H7 (cell line): ENCODE measurements at places on chromosomes 5 and 9.

DNA sequence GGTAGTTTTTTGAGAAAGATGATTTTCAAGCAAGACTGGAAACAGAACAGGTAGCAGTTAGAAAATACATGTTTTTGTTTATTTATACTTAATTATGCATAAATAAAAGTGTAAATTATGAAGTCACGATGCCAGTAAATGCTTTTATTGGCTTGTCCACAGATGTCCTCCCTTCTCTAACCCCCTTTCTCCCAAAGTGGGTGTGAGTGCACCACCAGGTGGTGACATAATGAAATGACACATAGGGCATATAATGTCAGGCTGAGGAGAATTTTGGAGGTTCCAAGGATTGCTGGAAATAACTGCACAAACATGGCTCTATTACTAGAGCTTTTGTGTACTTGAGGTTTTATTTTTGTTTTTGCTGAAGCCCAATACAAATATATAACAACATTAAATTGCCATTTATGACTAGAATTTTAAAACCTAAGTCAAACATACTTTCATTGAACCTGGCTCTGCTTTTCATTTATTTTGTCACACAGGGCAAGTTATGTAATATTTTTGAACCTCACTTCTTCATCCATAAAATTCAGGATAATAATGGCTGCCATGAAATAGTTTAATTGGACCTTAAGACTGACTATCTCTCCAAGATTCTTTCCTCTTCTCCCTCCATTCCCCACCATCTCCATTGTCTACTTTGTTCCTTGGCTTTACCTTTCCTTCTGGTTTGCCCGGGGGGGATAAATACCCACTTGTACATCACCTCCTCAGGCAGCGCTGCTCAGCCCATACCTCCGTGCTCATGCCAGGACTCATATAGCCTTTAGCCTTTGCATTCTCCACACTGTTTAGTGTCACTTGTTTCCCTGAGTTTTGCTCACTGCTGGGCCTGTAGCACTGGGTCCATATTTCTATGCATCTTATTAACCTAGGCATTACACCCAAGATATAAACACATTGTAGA is 168.8 kb downstream of the PDE4D start:
- DNase-seq: peak; percentile 17

DNA sequence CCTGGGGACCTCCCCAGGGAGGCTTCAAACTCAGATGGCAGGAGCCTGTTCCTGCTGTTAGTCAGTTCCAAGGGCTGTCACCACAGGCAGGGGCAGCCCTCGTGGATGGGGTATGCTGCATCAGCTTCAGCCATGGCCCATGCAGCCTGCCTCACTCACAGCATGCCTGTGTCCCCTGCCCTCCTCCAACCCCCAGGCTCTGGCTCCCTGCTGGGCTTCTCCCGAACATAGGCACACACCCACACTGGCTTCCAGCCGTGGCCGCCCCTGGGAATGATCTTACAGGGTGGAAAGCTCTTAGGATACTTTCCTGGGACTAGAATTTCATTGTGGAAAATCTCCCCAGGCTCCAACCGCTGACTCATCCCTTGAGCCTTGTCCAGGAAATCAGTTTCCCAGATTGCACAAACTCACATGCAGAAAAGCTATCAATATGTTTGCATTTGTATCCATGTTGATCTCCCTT is 163.8 kb downstream of the SEC61B start:
- DNase-seq: no peak

GRCh38 chr9:110351009-110351467 is 13.4 kb upstream of the TXNDC8 start:
- no peak for DNase-seq

DNA sequence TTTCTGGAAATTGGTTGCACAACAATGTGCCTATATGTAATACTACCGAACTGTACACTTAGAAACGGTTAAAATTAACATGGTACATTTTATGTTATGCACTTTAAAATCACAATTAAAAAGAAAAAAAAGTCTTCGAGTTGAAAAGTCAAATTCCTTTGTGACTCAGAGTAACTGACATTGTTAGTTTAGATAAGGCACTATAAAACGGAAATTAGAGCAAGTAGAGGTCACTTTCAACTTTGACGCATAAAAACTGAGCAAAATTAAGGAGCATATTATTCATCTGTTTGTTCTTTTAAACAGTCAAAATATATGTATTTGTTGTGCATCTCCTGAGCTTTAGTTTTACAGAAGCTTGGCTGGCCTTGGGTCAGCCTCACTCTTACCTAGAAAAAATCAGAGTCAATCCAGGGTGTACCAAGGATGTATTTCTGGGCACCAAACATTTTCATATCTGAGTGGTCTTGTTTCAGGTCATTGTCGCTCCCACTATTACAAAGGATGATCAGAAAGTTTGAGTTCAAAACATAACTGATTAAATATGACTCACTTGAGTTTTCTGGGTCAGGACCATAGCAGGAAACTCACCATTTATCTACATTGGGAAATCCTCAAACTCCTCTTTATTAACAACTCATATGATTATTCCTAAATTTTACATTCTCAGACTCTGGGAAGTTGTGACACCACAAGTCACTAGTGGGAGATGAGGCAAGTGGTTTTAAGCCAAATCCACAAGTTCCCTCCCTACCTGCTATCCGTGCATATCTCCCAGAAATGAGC is 160.6 kb downstream of the CCDC192 start:
- DNase-seq: no peak

GRCh38 chr5:4513381-4513780 is 626.7 kb upstream of the ADAMTS16 start:
- DNase-seq: no peak

DNA sequence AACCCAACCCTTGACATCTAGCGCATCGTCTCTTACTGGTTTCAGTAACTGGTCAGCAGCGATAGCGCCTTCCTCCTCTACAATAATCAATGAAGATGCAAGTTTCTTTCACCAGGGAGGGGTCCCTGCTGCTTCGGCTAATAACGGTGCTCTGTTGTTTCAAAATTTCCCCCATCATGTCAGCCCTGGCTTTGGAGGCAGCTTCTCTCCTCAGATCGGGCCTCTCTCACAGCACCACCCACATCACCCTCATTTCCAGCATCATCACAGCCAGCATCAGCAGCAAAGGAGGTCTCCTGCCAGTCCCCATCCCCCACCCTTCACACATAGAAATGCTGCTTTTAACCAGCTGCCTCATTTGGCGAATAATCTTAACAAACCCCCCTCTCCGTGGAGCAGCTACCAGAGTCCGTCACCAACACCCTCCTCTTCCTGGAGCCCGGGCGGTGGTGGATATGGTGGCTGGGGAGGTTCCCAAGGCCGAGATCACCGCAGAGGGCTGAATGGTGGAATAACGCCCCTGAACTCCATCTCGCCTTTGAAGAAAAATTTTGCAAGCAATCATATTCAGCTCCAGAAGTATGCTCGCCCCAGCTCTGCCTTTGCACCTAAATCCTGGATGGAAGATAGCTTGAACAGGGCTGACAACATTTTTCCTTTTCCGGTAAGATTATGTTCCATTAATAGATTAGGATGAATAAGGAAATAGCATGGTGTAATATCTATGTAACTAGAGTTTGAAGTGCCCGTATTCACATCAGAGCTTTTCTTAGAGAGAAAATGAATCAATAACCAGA is 2.2 kb downstream of the CPEB4 start:
- peak; percentile 24 for DNase-seq

GRCh38 chr9:38388283-38389223 is 3.9 kb upstream of the ALDH1B1 start:
- no peak for DNase-seq

DNA sequence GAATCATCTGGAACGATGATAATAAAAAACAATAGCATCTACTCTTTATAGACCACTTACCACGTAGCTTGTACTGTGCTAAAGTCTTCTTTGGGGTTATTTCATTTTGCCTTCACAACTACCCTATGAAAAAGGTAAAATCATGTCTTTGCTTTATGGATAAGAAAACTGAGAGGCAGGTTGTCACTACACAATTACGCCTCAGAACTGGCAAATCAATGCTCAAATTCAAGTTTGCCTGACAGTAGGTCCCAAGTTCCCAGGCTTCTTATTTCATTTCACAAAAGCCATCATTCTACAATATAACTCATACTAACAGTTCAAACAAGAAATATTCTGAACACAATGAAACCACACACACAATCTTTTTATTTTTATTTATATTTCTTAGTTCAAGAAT is 258.5 kb downstream of the GABRB2 start:
- no peak for DNase-seq

DNA sequence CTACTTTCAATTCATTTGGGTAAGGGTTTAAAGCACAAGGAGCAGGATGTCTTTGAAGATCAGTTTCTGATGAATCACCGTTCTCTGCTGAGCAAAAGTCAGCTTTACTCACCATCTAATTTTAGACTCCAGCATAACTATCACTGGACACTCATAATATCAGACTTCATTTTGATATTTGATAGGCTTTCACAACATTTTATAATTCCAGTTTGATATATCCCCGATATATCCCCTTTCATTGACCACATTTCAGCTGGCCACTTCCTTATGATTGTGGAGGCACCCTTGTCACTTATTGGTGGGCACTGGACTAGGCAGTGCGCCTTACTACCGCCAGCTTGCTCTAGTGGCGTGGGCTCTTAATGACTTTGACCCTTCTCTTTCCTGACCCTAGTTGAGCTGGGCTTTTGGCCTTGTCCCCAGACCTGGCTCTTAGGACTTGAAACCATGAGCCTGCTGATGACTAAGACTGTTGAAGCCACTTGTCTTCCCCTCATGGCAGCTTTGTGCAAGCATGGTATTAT is 46.8 kb downstream of the CYSTM1 start:
- no peak for DNase-seq

DNA sequence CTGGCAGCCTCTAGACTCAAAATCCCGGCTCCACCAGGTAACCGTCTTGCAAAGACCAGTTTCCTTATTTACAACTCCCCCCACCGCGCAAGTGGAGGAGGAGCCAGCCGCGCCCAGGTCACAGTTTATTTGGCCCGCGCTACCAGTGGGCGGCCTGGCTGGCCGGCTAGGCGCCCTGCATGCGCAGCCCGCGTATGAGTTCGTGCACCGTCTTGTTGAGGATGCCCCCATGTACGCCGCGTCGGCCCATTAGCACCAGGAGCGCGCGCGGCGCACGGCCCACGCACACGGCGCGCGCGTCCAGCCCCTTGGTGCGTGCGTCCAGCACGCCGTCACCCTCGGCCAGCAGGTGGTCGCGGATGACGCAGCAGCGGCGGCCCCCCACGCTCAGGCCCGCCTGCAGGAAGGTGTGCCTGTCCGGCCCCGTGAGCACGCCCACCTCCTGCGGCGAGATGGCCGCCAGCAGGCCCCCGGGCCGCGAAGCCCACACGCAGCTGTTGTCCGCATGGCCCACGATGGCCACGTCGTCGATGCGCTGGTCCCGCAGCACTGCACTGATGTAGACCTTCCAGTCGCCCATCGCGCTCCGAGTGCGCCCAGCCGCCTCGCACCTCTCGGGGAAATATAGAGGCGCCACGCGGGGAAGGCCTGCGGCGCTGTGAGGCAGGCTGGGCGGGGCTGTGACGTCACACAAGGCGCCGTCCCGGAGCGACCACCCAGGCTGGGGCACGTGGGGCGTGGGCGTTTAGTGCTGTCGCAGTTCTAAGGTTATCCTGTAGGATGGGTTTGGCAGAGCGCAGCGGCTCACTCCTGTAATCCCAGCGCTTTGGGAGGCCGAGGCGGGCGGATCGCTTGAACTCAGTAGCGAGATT is at the start of gene PFN3:
Gene PFN3 (minus strand): TSS at position 665 of the 872 bp plus-strand sequence. CDS start 85 bp downstream, at position 580.
- peak; percentile 73 for DNase-seq

DNA sequence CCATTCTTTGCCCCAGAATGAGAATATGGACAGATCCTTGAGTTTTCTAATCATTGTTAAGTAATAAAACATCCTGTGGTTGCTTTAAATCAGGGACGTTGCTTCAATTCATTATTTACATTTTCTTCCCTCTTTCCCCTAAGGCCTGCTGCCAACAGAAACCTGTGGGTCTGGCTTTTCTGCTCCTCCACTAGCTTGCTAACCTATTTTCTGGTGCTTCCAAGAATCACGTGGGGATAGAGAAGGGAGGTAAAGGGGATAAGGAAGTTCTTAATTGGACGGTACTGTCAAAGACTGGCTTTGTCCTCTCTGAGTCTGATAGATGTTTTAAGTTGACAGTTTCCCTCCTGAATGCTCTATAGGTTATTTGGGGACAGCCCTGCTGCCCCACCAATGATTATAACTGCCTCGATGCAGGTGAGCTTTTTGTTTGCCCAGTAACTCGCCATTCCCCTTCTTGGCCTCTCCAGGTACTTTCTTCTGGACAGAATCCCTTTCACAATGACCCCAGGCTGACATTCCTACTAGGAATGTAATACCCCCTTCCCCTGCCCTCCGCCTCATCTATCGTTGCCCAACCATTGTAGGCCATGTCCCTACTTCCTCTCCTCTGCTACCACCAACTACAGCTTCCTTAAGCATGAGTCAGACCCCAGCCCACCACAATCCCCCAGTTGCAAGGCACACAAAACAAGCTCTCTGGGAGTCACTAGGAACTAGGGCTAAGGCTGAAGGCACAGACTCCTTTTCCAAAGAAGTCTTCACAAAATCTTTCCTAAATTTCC is 19.9 kb upstream of the CPEB4 start:
- no peak for DNase-seq

- DNase-seq: peak; percentile 51
Measured at GRCh38 chr5:170338933-170339779, 41.6 kb upstream of the LCP2 start.

DNA sequence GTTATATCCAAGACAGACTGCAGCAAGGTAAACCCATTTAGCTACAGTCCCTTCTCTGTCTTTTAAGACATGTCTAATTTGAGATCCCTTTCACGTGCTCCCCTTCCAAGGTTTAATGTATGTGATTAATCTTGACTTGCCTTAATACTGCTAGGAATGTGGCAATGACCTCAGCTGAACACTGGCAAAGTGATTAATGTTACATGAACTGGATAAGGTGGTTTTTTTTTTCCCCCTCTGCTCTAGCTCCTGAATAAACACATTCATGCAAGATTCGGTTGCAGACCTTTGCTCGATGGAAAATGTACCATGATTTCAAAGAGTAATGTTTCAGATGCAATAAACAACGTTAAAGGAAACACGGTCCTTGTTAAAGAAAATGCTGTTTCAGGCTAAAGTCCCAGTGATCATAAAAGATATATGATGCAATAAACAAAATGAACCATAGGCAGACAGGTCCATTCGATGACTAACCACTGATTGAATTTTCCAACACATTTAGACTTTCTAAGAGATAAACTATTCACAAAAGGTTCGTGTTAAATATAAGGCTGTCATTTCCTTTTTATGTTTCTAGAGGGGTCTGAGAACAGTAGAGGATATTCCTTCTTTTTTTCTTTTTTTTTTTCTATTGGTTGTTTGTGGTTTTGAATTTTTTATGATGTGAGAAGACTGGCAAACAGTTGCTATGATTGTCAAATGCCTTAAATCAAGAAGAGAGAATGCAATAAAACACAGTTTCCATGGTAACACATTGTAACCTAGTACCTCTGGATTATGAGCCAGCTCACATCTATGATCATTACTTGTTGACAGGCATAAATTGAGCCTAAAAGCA is 44.7 kb upstream of the ZNF608 start:
- DNase-seq: no peak

GRCh38 chr5:122896598-122897282 is 51.3 kb downstream of the SNX24 start:
- DNase-seq: no peak
